T-cell (primary cell): ENCODE measurements at places on chromosomes 3 and 15. TPM values are rescaled to one million over a fixed set of nuclear protein-coding genes. Genes with fewer than 3 reads are reported as not detected.

DNA sequence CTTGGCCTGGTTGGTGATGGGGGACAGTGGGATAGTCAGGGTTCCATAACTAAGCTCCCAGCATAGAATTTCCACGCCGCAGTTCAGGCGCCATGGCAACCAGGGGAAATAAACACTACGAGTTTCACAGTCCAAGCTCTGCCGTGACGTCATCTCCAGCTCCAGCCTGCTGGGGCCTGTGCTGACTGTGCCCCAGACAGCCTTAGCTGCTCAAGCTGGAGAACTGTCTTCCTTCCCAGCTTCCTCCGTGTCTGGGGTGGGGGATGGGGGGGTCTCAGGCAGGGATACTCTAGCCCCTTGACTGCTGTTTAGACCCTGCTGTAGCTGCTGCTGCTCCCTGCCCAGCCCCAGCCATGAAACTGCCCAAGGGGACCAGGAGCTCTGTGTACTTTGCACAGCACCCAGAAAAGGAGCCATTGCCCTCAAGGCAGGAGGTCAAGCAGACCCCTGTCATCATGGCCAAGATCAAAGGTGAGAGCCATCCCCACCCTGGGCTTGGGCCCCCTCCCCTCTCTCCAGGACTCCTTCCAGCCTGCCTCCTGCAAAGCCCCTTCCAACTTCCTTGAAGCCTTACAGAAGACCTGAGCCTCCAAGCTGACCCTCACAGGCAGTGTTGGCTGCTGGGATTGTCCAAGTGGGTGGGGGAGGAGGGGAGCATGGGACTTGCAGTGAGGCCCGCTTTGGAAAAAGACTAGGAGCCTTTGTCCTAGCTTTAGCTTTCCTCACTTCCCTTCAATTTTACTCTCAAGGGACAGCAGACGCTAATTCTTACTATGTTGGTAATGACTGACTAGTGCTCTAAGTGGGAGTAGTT lies 11.4 kb upstream of the CSPG4 start:
- no peak overlapping the region for H3K27ac ChIP-seq
- no peaks in the 10 kb centered on the region for H3K27me3 ChIP-seq
- H3K4me3 ChIP-seq, result no peak overlapping the region
- H3K36me3 ChIP-seq, result no peaks in the 10 kb centered on the region
- no peak for DNase-seq
- H3K4me1 ChIP-seq, result peaks cover 6% of the 10 kb centered on the region

GRCh38 chr3:183309276-183309675 lies 56.2 kb downstream of the B3GNT5 start:
- H3K27me3 ChIP-seq, result no peaks in the 10 kb centered on the region
- H3K4me3 ChIP-seq, result no peak overlapping the region
- H3K4me1 ChIP-seq, result no peaks in the 10 kb centered on the region
- no peak for DNase-seq
- no peak overlapping the region for H3K27ac ChIP-seq
- peaks cover 3% of the 10 kb centered on the region for H3K36me3 ChIP-seq

DNA sequence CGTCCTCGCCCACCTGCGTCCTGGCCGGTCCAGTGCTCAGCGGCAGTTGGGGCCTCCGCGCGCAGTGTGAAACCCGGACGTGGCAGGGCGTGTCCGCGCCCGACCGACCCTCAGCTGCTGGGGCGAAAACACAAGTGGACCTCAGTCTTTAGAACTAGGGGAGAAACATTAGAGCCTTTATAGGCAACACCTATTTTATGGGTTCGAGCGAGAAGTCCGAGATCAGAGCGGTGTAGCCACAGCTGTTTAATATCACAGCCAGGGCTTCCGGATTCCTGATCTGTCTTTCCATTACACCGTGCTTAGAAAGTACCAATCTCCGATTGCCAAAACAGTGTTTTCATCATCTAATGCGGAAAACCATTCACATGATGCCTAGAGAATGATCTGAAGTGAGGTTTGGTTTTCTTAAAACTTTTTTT lies 506 bp downstream of the RAD51 start:
- no peak overlapping the region for H3K27ac ChIP-seq
- no peak for DNase-seq
- H3K4me3 ChIP-seq, result peak overlapping the region; percentile 96
- no peaks in the 10 kb centered on the region for H3K36me3 ChIP-seq

DNA sequence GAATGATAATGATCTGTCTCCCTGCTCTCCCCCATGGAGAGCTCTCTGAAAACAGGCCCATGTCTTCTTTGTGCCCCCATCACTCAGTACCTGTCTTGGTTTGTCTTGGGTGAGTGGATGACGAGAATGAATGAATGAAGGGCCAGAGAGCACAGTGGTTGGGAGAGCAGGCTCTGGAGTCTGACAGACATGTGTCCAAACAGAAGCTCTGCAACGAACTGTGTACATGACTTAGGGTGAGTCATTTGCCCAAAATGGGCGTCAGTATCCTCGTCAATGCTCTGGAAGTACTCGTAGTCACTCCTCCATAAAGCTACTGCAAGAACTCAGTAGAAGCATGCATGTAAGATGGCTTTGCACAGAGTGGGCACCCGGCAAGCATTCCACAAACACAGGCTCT lies 170.2 kb upstream of the TLE3 start:
- DNase-seq, result no peak
- H3K27ac ChIP-seq, result no peak overlapping the region
- peaks cover 8% of the 10 kb centered on the region for H3K4me1 ChIP-seq
- no peaks in the 10 kb centered on the region for H3K36me3 ChIP-seq
- no peak overlapping the region for H3K4me3 ChIP-seq

DNA sequence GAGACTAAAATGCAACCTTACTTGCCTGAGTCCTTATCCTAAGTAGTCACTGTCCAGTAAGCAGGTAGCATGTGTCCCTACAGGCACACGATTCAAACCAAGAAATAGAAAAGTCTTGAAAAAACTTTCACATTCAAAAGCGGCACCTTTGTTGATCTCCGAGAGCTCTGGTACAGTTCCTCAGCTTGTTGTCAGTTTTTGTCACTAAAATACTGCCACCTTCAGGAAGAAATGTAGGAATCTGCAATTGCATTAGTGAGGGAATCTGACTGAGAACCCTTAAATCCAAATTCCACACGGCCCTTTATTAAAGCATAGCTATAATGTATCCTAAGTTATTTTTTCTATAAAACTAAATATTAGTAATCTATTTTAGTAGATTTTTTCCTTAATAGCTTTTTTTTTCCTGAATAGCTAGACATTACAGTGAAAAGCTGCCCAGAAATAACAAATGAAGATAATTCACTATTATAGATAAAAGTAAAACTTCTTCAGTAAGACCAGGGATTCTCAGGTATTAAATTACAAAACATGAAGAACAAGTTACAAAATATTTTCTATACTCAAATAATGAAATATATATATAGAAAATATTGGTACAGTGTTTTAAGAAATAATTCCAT lies 44.0 kb downstream of the CCDC54 start:
- no peak overlapping the region for H3K27ac ChIP-seq
- no peaks in the 10 kb centered on the region for H3K27me3 ChIP-seq
- H3K4me3 ChIP-seq, result no peak overlapping the region
- no peaks in the 10 kb centered on the region for H3K4me1 ChIP-seq
- H3K36me3 ChIP-seq, result no peaks in the 10 kb centered on the region

CCR3 gene
- total RNA-seq, result not detected

CLN6 gene
- 16.6 TPM for total RNA-seq
